Endothelial cell of umbilical vein (primary cell): ENCODE measurements at places on chromosomes 6 and 20.
A peak's percentile ranks its signal among the peaks of the same experiment; 100 is the strongest.

DNA sequence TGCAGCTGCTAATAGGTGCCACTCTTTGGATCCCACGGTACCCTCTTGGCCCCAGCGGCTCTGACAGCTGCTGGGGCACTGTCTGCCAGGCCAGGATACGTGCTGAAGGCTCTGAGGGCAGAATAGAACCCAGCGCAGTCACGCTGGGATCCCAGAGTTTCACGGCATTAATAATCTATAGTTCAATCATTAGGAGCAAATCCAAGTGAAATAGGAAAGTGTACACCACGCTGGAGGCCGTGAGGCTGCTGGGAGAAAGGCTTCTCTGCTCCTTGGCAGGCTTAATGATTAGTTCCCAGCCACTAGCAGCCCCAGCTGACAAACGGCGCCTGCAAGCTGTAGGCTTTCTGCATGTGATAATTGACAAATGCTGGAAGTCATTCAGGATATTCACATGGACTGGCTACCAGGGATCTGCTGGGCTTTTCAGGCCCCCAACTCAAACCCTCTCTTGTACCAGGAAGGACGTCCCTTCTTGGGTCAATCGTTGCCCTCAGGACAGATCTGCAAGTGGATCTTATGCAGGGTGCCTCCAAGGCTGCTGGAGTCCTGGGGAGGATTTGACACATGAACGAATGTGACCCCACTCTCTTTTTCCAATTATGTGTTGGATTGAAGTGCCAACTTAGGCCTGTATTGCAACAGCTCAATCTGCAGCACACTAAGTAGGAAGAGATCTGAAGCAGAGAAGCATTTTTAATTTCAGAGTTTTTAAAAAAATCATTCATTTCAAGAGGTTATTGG lies 50.1 kb upstream of the INSM1 start:
- DNase-seq, result no peak

GRCh38 chr6:108622641-108623298 lies 62.1 kb downstream of the FOXO3 start:
- DNase-seq, result no peak

DNA sequence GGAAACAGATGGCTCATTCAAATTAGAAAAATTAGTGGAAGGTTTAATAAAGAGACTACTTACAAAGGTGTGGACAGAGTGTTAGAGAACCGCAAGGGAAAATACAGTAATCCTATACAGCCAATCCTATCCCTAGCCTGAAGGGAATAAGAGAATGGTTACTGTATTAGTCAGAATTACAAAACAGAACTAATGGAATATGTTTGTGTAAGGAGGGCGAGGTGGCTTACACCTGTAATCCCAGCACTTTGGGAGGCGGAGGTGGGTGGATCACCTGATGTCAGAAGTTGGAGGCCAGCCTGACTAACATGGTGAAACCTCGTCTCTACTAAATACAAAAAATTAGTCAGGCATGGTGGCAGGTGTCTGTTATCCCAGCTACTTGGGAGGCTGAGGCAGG lies 16.3 kb upstream of the TRPC4AP start:
- no peak for DNase-seq

GRCh38 chr20:59820204-59821041 lies 113.0 kb downstream of the SYCP2 start:
- no peak for DNase-seq

GRCh38 chr6:5622276-5623005 lies 361.1 kb downstream of the FARS2 start:
- peak; percentile 51 for DNase-seq
